Heart right ventricle (tissue), 16 donors: ENCODE measurements at places on chromosomes 16 and 17. TPM values are rescaled to one million over a fixed set of nuclear protein-coding genes. Genes with fewer than 3 reads are reported as not detected.

DNA sequence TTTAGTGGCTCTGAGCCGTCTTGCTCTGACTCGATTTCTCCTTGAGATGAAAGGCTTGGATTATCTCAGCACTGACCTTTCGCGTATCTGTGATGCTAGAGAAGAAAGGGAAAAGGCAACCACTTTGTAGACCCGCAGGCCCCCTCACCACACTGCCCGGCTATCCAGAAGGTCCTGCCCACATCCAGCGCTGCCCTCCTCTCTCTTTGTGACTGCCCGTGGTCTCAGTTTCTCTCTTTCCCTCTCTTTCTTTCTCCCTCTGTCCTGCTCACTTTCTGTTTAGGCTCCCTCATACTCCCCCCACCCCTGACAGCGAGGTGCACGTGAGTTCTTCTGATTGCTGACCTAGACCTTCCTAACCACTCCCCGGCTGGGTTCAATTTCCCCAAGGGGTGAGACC is 12.8 kb upstream of the TBX21 start:
- DNase-seq: no peak
- peaks cover 79% of the 10 kb centered on the region for H3K27me3 ChIP-seq
- no peaks in the 10 kb centered on the region for H3K4me1 ChIP-seq
- no peaks in the 10 kb centered on the region for H3K36me3 ChIP-seq
- no peak overlapping the region for H3K4me3 ChIP-seq

DNA sequence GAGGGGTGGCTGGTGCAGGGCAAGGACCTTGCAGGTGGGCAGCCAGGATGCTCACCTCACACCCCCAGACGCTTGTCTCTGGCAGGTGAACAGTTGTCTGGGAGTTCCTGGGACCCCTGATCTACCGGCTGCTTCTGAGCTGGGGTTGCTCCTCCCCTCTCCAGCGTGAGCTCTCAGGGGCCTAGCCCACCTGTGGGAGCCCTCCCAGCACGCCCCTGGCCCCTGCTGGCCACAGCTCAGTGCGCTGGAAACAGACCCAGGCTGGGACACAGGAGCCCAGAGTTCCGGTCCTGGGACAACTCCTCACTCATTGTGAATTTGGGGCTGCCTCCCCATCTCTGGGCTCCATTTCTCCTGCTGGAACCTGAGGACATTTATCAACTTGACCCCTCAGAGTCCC is 30.3 kb downstream of the ARHGAP23 start:
- H3K27me3 ChIP-seq: no peaks in the 10 kb centered on the region
- H3K36me3 ChIP-seq: peaks cover 52% of the 10 kb centered on the region

DNA sequence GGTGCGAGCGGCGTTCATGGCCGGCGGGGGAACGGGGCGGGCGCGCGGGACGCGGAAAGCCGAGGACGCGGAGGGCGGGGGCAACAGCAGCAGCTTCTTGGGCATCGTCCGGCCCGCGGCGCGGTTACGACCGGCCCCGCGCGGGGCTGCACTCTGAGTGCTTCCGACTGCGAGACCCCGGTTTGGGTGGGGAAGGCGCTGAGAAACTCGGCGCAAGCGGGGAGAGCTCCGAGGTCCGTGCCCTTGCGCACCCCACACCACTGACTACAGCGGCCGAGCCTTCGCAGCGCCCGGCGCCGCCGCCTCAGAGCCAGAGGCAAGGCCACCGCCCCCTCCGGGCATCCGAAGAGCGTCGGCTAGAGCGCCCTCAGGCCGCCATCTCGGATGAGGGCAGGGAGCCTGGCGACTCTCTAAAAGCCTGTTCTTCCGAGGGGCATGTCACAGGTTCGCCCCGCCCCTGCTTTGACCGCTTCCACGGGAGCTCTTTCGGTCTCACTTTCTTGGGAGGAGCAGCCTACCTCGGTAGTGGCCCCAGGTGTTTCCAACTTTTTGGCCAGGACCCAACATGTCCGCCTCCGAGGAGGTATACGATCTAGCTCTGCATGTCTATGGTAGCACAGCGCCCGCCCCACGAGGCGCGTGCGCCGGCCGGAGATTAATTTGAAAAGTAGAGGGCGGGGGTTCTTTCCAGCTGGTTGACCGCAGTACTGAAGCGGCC is at the start of gene PRPSAP1:
Gene PRPSAP1, minus strand, starts transcription at position 318 of the 718 bp plus-strand sequence. Its CDS starts 213 bp downstream, at position 105.
- DNase-seq: peak; percentile 89
- peak within 1 kb of the TSS; percentile 88 for H3K4me3 ChIP-seq
- H3K27me3 ChIP-seq: no peaks in the 10 kb centered on the region
- H3K36me3 ChIP-seq: no peaks in the 10 kb centered on the region
- peaks cover 23% of the 10 kb centered on the region for H3K4me1 ChIP-seq

- DNase-seq: peak; percentile 74
- H3K27ac ChIP-seq: peak within 1 kb of the TSS; percentile 76
- peaks cover 52% of the 10 kb centered on the region for H3K4me1 ChIP-seq
- H3K27me3 ChIP-seq: no peaks in the 10 kb centered on the region
- H3K4me3 ChIP-seq: peak within 1 kb of the TSS; percentile 88
These were observed at the start of gene TLCD2 for GRCh38 chr17:1709971-1710806. Gene TLCD2, minus strand, starts transcription at chr17:1710377. Its CDS starts 135 bp downstream, at chr17:1710242.

Gene KCNJ16
- total RNA-seq: 0.16 TPM

DNA sequence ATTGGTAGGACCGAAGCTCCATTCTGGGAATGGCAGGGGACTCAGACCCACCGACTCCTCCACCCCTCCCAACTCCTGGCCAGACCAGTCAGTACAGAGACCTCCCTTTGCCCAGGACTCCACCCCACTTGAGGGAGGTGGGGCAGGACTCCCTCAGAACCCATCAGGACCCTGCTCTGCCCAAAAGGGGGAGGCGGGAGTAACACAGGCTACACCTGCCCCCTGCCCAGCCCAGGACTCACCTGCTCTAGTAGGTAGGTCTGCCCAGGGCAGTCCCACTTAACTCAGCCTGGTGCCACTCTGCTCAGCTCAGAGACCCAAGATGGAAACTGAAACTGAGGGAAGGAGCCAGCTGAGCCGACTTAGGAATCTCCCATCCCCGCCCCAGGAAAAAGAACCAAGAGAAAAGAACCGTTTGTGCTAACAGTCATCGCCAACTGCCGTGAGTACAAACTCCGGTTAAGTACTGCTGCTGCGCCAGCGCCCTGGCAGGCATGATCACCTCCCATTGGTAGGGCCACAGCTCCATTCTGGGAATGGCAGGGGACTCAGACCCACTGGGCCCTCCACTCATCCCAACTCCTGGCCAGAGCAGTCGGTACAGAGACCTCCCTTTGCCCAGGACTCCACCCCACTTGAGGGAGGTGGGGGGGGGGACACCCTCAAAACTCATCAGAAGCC is 503 bp downstream of the DHX58 start:
- peak; percentile 30 for DNase-seq
- no peaks in the 10 kb centered on the region for H3K27me3 ChIP-seq
- H3K36me3 ChIP-seq: no peaks in the 10 kb centered on the region
- H3K27ac ChIP-seq: peak overlapping the region; percentile 91
- H3K4me1 ChIP-seq: peaks cover 41% of the 10 kb centered on the region
- H3K4me3 ChIP-seq: peak overlapping the region; percentile 65

Gene DGKE
- total RNA-seq: 2.2 TPM

Gene PYDC1
- total RNA-seq: not detected

Gene PRSS36
- total RNA-seq: 3.1 TPM

DNA sequence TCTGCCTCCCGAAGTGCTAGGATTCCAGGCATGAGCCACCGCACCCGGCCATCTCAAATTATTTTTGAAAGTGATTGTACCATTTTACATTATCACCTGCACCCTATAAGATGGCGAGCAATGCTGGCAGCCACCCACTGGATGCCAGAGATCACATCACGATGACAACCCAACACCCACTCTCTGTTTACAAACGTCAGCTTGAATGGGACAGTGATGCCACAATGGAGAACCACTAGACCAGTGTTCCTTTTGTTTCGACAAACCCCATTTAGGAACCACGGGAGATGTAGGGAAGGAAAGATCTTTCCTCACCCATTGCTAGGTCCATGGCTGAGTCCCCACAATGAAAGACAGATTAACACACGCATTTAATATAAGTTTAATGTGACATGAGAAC is 20.1 kb upstream of the HAPSTR1 start:
- no peaks in the 10 kb centered on the region for H3K36me3 ChIP-seq
- H3K4me3 ChIP-seq: no peak overlapping the region
- DNase-seq: no peak
- no peaks in the 10 kb centered on the region for H3K4me1 ChIP-seq
- H3K27me3 ChIP-seq: no peaks in the 10 kb centered on the region

Gene CHST4
- not detected for total RNA-seq

GRCh38 chr17:49327835-49328784 is 33.9 kb downstream of the ZNF652 start:
- no peaks in the 10 kb centered on the region for H3K4me1 ChIP-seq
- no peak overlapping the region for H3K4me3 ChIP-seq
- DNase-seq: no peak
- no peaks in the 10 kb centered on the region for H3K36me3 ChIP-seq
- no peak overlapping the region for H3K27ac ChIP-seq
- H3K27me3 ChIP-seq: no peaks in the 10 kb centered on the region

Gene MED9
- 36.9 TPM for total RNA-seq

- no peak overlapping the region for H3K4me3 ChIP-seq
- no peak for DNase-seq
- H3K36me3 ChIP-seq: no peaks in the 10 kb centered on the region
These were observed 11.9 kb upstream of the DNASE1 start for GRCh38 chr16:3642397-3643094.

DNA sequence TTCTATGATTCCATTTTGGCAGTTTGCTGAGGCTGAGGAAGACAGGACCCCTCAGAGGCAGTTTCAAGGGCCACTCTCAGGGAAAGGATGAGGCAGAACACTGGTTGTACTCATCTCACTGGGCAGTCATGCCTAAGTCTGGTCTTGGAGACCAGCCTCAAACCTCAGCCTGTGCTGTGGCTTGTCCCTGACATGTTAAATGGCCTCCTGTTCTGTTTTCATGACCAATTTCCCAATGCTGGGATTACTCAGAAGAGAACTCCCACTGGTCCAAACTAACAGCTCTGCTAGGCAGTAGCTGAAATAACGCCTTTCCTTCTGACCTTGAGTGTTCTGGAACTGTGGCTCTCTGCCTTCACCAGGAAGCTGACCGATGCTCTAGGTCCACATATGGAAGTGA is 8.4 kb upstream of the SPDYE4 start:
- no peak overlapping the region for H3K4me3 ChIP-seq
- no peaks in the 10 kb centered on the region for H3K27me3 ChIP-seq
- no peaks in the 10 kb centered on the region for H3K4me1 ChIP-seq
- no peak for DNase-seq
- H3K36me3 ChIP-seq: no peaks in the 10 kb centered on the region

Gene C16orf96
- total RNA-seq: 0.07 TPM

DNA sequence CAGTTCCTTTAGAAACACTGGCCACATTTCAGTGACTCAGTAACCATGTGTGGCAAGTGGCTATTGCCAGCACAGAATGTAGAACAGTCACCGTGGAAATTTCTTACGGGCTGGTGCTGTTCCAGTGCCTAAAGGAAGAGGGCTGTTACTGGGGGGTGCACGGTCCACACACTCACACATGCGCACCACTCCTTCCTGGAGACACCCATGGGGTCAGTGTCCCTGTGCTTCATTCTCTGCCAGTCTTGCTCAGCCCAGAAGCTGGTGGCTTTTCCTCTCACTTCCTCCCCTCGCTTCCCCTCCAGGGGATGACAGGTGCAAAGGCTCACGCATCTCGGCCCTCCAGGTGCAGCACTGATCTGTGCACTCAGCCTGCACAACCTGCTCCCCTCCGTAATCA is 115.6 kb downstream of the CCDC182 start:
- DNase-seq: no peak
- H3K4me3 ChIP-seq: no peak overlapping the region
- peaks cover 30% of the 10 kb centered on the region for H3K36me3 ChIP-seq
- H3K27me3 ChIP-seq: no peaks in the 10 kb centered on the region

Gene TRPV3
- 1.2 TPM for total RNA-seq

Gene HEATR9
- not detected for total RNA-seq

Gene SSTR5
- total RNA-seq: 3.8 TPM

Gene CD79B
- 7.8 TPM for total RNA-seq

Gene CSH2
- not detected for total RNA-seq

GRCh38 chr16:81585785-81586184 is 141.2 kb downstream of the CMIP start:
- no peak for DNase-seq
- no peaks in the 10 kb centered on the region for H3K27me3 ChIP-seq
- H3K27ac ChIP-seq: no peak overlapping the region
- H3K4me1 ChIP-seq: peaks cover 25% of the 10 kb centered on the region
- H3K36me3 ChIP-seq: no peaks in the 10 kb centered on the region

Gene GRAPL
- 2.2 TPM for total RNA-seq

Gene ZNF232
- total RNA-seq: 2.8 TPM

DNA sequence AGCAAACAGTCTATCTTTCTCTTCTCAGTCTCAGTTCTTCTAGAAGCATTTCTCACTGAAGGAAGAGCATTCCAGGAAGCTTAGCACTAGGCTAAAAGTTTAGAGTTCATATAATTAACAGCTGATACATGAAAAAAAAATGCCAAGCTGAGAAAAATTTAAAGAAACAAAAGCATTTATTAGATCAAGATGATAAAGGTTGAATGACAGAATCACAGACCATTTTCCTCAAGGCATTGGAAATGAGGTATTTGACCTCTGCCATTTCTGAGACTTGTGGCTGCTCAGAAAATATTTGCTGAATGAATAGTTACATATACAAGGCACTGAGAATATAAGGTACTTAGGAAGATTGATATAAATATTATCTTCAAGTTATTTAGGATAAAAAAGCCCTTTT is 901.6 kb upstream of the GOT2 start:
- H3K27ac ChIP-seq: no peak overlapping the region
- H3K4me3 ChIP-seq: no peak overlapping the region
- DNase-seq: no peak
- H3K4me1 ChIP-seq: no peaks in the 10 kb centered on the region

DNA sequence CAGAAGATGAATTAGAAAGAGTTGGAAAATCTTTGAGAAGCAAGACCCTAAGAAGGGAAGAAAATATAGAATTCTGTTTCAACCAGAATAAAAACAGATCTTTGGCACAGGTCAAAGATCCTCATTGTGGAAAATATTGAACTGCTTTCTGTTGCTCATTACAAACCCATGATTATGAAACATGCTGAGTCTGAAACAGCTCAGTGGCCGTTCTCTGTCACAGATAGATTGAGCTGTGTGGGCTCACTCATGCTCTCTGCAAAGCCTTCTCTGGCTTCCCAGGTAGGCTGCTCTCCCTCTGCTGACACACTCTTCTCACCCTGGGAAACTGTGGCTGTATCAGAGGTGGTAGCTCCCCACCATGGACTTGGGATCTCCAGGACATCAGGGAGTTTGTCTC is 3.4 kb upstream of the KRT38 start:
- no peak for DNase-seq
- H3K4me1 ChIP-seq: no peaks in the 10 kb centered on the region
- no peak overlapping the region for H3K27ac ChIP-seq
- no peak overlapping the region for H3K4me3 ChIP-seq

Gene KRTAP4-5
- total RNA-seq: not detected

Gene CA5A
- total RNA-seq: 0.16 TPM

- peak overlapping the region; percentile 80 for H3K4me3 ChIP-seq
- H3K36me3 ChIP-seq: no peaks in the 10 kb centered on the region
- no peaks in the 10 kb centered on the region for H3K27me3 ChIP-seq
- H3K27ac ChIP-seq: peak overlapping the region; percentile 92
- peaks cover 72% of the 10 kb centered on the region for H3K4me1 ChIP-seq
These were observed 724 bp downstream of the MVP start for GRCh38 chr16:29820730-29821642.
